WERI-Rb-1 (cell line): ENCODE measurements at places on chromosomes 1 and 21.

- DNase-seq = peak; percentile 26
These were observed 534.5 kb downstream of the OMA1 start for GRCh38 chr1:58011978-58012377.

DNA sequence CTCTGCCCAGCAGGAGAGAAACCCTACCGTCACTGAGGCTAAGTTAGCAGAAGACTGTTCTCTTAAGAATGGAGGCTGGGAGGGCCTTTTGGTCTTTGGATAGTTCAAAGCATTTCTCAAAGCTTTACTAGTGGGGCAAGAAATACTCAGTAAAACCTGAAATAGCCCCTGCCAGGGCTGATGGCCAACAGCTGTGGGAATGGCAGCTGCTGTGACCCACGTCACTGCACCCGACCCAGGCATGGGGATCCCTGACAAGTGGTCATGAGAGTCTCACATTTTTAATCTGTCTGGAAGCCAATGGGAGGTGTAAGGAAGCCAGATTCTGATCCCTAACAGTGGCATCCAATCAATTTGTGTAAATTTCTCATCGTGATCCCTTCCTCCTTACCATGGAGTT lies 44.5 kb upstream of the ENAH start:
- DNase-seq = no peak

DNA sequence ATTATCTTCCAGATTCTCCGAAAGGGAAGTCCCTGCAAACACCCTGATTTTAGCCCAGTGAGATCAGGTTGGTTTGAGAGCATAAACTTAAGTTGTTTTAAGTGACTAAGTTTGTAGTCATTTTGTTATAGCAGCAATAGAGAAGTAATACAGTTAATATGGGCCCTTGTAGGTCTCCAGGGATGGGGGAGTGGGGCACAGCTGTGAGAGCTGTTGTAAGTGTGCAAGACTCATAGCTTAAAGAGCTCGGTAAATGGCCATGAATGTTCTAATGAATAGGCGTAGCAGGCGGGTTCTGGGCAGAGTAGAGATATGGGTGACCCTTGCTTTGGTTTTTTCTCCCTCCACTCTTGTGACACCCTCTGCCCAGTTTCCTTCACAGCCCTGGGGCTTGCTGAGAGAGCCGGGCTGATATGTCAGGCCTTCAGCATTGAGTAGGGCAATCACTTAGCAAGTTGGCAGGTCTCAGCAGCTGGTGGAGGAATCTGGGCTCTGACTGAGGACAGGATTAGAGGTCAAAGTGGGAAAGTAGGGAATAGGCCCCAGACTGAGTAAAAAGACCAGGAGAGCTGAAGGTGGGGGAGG lies 16.0 kb upstream of the ID3 start:
- peak; percentile 49 for DNase-seq

GRCh38 chr1:83527987-83528386 lies 470.9 kb downstream of the TTLL7 start:
- DNase-seq = no peak

GRCh38 chr21:15273244-15273643 lies 208.4 kb upstream of the NRIP1 start:
- no peak for DNase-seq

DNA sequence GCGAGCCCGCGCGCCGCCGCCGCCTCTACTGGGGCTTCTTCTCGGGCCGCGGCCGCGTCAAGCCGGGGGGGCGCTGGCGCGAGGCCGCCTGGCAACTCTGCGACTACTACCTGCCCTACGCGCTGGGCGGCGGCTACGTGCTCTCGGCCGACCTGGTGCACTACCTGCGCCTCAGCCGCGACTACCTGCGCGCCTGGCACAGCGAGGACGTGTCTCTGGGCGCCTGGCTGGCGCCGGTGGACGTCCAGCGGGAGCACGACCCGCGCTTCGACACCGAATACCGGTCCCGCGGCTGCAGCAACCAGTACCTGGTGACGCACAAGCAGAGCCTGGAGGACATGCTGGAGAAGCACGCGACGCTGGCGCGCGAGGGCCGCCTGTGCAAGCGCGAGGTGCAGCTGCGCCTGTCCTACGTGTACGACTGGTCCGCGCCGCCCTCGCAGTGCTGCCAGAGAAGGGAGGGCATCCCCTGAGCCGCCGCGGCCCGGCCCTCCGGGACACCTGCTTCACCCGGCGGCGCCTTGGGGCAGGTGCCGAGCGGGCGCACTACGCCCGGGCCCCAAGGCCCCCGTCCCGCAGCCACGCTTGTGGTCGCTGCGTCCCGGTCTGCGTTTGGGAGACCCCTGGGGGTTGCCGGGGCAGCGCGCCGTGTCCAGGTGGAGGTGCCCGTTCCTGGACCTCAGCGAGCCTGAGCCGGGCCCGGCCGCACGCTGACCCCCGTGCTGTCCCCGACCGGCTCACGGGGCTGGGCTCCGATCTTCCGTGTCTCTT lies 944 bp downstream of the B3GALT6 start:
- DNase-seq = no peak

GRCh38 chr1:50047916-50048694 lies 24.4 kb upstream of the AGBL4 start:
- DNase-seq = no peak

DNA sequence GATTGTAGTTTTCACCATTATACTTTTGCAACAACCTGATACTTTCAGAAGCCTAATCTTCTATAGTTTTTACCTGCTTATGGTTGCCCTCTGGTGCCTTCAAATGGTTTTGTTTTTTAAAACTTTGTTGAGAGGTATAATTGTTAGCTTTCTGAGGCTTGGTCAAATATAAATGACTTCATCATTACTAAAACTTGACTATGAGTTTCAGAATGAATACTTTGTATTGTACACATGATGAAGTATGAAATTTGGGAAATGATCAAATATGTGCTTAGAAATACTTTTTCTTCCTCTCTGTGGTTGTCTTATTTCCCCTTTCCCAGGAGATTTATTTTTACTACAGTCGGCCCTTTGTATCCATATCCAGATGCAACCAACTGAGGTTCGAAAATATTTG lies 151.8 kb upstream of the B3GALT2 start:
- DNase-seq = no peak

DNA sequence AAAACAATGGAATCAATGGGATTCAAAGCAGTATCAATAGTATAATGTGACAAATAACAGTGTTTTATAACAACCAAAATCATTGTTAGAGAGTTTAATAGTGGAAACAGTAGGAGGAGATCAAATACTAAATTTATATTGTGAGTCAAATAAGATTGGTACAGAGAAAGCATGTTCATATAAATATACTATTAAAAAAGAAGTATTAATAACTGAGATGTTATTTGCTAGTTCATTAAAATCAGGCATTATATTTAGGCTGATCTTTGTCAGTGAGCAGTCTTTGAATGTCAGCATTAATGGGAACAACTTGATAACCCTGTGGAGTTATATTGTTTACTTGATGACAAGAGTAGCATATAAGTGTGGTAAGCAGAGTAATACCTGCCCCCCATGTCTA lies 30.6 kb downstream of the PRKAA2 start:
- no peak for DNase-seq

GRCh38 chr1:103160281-103160680 lies 52.0 kb upstream of the COL11A1 start:
- DNase-seq = no peak

- DNase-seq = no peak
These were observed 8.1 kb upstream of the OR6K3 start for GRCh38 chr1:158728510-158729225.

GRCh38 chr1:53079251-53079650 lies 17.2 kb downstream of the PODN start:
- DNase-seq = no peak
